ENCODE measurements at places on chromosomes 16 and 17.

DNA sequence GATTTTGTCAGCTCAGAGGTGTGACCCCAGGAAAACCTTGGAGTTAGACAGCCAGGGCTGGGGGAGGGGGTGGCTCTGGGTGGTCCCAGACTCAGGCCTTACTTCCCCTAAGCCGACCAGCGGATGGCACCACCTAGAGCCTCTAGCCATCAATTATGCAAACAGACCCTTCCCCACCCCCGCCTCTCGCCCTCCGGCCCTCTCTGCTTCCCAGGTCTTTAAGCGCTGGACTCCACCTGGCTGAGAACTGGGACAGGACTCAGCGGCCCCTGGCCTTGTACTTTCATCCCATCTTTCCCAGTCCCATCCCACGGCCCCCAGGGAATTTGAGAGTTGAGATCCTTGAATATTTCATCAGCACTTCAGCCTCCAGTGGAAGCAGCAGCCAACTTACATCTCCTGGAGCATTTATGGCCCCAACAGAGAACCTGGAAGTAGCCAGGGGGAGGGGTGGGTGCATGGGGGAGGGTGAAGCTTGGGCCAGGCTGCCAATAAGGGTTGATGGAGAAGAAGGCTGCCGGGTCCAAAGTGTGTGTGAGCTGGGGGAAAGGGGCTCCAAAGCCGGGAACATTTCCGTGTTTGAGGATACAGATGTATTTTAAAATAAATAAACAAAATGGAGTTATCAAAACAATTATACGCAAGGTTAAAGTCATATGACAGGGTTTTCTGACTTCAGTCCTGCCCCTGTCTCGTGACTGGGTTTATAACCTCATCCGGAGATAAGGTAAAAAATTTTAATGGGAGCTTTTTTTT is 7.5 kb upstream of the JUP start:
- no peak for DNase-seq

GRCh38 chr17:75176625-75177024 is 6.1 kb downstream of the SUMO2 start:
- DNase-seq: no peak

- no peak for DNase-seq
Observed at GRCh38 chr17:30922235-30923030, 688 bp downstream of the ADAP2 start.

DNA sequence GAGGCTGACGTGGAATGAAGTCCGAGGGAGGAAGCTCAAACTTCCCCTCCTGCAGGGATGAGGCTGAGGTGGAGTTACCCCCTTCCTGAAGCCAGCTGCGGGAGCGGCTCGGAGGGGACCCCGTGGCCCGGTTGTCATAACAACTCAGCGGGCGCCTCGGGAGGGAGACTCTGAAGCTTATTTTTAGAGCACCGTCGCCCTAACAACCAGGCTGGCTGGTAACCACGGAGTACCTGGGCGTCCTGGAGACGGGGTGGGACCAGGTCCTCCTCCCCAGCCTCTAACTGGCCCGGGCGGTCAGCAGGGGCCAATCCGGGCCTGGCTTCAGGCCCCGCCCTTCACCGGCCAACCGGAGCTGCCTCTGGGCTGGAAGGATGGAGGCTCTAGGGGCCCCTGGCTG is 27.7 kb downstream of the NECAB2 start:
- no peak for DNase-seq

DNA sequence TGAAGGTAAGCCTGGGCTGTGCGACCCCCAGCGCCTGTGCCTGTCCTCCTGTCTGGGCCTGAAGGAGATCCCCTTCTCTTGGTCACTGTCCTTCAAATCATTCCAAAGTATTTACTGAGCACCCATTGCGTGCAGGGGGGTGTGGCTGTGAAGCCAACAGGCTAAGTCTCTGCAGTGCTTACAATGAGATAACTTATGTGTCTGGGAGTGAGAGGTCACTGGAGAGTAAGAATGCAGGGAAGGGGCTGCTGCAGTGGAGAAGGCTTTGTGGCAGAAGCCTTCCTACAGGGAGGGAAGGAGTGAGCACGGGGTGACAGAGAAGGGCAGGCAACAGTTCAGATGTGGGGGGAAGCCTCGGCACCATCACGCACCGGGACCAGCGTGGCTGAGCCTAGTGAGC is 11.2 kb upstream of the SMIM5 start:
- DNase-seq: no peak

GRCh38 chr17:4840893-4841242 is 7.7 kb downstream of the MINK1 start:
- no peak for DNase-seq

DNA sequence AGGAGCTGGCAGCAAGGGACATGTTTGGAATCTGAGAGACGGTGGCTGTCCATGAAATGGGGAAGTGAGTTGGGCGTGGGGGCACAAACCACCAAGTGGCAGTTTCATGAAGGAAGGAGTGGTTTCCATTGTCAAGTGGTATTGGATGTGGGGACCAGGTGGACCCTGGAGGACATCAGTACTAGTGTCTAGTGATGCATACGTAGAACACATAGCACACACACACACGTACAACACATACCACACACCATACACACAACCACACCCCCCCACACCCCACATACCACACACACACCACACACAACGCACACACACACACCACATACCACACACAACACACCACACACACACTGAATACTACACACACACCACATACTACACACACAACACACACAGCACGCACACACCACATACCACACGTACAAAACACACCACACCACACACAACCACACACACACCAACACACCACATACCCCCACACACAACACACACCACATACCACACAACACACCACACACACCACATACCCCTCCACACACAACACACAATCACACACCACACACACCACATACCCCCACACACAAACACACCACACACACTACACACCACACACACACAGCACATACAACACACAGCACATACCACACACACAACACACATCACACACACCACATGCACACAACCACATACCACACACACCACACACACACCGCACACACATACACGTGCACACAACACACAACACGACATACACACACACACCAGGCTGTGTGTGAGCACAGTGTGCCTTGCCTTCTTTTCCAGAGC is 41.1 kb upstream of the GSE1 start:
- no peak for DNase-seq

GRCh38 chr16:63581570-63581969 is 1540.3 kb downstream of the CDH11 start:
- no peak for DNase-seq

DNA sequence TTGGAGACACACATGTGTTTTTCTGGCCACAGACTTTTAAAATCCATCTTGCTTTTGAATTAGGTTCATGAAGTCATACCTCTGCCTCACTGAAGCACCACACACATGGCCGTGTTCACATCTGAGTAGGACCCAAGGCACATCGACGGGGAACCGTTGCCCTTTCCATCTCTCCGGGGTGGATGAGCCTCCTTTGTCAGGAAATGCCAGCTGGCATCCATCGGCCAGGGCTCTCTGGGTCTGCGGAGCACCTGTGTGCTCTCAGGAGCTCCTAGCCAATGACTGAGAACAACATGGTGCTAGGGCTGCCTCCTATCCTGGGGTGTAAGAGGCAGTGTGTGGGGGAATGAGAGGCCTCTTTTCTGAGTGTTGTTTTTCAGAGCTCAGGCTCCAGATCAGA is 24.5 kb upstream of the NKD1 start:
- DNase-seq: no peak

Measured in fibroblast of the conjunctiva (primary cell).